ENCODE measurements at places on chromosomes 5 and 9.

DNA sequence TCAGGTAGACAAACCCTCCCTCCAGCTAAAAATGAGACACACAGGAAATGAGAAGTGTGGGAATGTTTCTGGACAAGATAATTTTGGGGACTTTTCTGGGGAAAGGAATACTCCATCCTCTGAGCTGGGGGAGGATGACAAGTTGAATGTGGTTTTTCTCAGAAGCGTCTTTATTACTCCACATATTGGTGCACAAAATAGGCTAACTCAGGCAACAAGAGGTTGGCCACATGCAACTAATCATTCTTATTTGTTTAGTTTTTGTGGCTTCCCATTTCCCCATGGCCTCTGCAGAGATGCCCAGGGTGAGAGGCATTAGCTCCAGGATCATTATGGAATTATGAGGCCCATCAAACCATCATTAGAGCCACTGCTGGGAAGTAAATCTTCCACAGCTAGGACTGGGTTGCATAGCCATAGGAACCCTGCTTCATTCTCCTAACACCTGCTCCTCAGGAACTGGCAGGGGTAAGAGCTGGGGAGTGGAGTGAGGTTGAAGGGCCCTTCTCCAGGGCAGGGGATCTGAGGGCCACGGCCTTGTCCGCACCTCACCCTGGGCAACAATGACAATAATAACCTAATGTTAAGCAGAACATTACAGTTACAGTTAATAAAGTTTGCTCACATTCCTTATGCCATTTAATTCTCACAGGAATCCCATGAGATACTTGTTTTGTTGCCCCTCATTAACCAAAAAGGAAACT lies 9.3 kb upstream of the SIL1 start:
- DNase-seq = no peak

- DNase-seq = no peak
Measured at GRCh38 chr5:150632305-150633160, 7.9 kb upstream of the SYNPO start.

DNA sequence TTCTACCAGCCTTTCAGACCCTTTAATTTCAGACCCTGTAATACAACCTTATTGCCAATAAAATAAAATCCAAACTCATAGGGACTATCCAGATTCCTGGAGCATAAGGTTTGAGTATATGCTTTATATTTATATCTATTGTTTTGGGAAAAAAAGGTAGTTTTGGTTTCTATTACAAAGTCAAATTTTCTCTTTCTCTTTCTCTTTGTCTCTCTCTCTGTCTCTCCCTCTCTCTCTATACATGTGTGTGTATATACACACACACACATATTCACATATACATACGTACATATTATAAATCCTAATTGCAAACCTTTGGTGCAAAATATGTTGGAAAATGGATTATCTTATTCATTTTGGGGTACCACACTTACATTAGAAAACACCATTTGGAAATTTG lies 39.0 kb downstream of the TMEM232 start:
- DNase-seq = no peak

GRCh38 chr5:65021527-65022226 lies 252.9 kb downstream of the CWC27 start:
- no peak for DNase-seq

- no peak for DNase-seq
Measured at GRCh38 chr5:140341591-140341990, 4.8 kb downstream of the HBEGF start.

- DNase-seq = peak; percentile 31
Measured at GRCh38 chr5:91419571-91420537, 36.7 kb upstream of the ARRDC3 start.

GRCh38 chr5:154191467-154192261 lies 1.1 kb downstream of the GALNT10 start:
- no peak for DNase-seq

GRCh38 chr5:67195406-67196275 lies 958 bp downstream of the CD180 start:
- no peak for DNase-seq

DNA sequence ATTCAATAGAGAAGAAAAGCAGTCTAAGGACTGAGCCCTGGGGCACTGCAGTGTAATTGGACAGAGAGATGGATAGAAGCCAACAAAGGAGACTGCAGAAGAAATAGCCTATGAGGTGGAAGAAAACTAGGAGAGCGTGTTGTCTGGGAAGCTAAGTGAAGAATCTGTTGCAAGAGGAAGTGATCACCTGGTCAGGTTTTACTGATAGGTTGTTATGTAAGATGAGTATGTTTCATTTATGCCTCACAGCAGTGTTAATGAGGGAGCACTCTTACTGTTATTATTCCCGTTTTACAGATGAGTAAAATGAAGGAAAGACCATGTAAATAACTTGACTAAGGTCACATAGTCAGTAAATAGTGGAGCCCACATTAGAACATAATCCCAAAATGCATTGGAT lies 80.0 kb upstream of the GRHPR start:
- DNase-seq = no peak

DNA sequence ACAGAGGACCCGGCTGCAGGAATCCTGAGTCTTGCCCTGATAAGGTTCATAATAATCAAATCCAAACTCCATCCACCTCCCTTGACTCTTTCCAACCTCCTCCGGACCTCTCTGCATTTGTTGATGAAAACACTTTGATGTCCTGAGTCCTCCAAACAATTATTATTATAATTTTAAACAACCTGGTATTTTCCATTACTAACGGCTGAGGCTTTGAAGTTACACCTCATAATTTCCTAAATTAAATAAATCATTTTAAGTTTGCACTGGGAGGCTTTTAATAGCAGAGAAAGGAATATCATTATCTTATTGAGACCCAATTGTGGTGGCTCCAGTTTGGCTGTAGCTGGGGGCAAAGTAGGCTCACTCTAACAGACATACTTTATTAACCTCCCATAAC lies 9.5 kb downstream of the MSX2 start:
- no peak for DNase-seq

GRCh38 chr9:16553869-16554540 lies 316.5 kb downstream of the BNC2 start:
- DNase-seq = no peak

DNA sequence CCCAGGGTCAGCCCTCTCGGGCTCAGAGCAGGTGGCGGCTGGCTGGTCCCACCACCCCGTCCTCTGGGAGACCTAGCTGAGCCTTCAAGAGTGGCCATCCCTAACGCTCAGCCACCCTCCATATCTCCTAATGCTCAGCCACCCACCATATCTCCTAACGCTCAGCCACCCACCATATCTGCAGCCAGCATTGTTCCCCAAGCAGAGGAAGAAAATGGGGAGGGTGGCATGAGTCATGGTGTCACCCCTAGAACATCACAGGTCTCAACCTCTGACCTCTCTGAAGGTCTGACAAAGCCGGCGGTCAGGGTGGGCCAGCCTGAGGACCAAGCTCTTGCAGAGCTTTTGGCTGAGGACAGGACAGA lies 14.7 kb downstream of the LHX3 start:
- no peak for DNase-seq

DNA sequence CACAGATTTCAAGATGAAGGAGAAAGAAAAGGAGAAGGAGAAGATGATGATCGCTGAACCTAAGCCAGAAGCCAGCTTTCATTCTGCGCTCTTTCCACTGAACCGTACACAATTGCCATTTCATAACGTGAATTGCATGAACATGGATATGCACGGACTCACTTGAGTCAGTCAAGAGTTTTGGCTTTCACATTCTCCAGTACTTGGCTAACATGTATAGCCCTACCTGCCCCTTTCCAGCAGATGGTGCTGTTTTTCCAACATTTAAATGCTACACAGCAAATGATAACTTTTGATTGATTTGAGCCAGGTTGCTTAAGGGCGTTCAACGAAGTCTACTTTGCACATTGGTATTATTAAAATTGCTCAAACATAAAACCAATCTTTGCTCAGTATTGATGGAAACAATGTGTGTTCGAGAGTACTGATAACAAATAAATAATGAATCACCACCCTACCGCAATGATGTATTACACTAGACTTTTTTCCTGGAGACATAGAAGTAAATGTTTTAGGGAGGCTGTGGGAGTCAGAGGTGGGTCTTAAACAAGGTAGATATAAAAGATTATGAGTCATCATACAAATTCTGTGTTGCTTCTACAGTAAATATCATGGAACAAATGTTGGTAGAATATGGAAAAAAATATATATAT lies 196.4 kb downstream of the TRPM3 start:
- no peak for DNase-seq

- DNase-seq = no peak
Measured at GRCh38 chr9:116566677-116567488, 120.2 kb upstream of the TRIM32 start.

DNA sequence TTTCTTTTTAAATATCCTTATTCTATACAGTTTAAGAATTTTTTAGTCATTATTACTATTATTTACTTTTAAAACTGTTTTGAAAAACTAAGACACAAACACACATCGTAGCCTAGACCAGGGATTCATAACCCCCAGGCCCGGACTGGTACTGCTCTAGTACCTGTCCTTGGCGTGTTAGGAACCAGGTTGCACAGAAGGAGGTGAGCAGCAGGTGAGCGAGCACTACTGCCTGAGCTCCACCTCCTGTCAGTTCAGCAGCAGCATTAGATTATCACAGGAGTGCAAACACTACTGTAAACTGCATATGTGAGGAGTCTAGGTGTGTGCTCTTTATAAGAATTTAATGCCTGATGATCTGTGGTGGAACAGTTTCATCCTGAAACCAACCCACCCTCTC lies 357.0 kb downstream of the PTPRD start:
- DNase-seq = no peak

DNA sequence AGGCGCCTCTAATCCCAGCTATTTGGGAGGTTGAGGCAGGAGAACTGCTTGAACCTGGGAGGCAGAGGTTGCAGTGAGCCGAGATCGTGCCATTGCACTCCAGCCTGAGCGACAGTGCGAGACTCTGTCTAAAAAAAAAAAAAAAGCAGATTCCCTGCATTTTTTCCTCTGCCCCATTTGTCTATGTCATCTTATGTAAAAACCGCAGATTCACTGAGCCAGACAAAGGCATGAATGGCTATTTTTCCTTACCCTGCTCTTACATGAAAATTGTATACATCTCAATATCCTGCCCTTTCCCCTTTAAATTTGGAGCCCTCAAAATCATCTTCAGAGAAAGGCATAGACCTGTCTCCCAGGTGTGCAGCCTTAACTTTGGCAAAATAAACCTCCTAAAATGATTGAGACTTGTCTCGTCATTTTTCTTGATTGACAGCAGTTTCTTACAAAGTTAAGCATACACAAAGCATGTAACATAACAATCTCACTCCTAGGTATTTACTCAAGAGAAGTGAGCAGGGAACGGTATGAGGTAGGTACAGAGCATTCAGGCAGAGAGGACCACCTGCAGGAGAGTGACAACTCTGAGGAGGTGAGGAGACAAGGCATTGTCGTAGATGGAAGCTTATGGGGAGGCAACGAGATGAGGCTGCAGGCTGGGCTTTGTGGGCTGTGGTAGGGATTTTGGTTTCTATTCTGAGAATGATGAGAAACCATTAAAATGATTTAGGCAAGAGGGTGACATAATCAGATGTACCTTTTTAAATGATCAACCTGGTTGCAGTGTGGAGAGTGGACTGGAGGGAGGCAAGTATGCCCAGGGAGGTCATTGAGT lies 65.7 kb upstream of the IL6ST start:
- DNase-seq = no peak

- DNase-seq = no peak
Measured at GRCh38 chr5:179160584-179160983, 100.4 kb downstream of the ZNF354C start.

DNA sequence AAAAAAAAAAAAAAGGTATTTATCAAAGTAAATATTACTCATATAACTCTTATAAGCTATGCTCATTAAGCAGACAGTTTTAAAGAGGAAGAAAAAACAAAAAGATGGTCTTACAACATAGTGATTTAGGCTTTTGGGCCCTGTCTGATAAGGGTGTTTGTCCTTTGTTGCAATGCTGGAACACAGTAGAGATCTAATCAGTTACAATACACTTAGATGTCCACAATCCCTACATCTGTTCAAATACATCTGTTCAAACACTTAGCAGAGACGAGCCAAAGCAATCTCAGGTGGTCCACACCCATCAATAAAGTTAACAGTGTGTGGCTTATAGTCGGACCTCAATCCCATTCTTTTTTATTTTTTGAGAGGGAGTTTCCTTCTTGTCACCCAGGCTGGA lies 11.0 kb downstream of the PRXL2C start:
- no peak for DNase-seq

- DNase-seq = no peak
Measured at GRCh38 chr5:147073098-147073497, 161.7 kb upstream of the STK32A start.

- DNase-seq = no peak
Measured at GRCh38 chr9:16337322-16338029, 533.0 kb downstream of the BNC2 start.

- DNase-seq = no peak
Measured at GRCh38 chr5:133130387-133131118, 78.7 kb downstream of the HSPA4 start.

DNA sequence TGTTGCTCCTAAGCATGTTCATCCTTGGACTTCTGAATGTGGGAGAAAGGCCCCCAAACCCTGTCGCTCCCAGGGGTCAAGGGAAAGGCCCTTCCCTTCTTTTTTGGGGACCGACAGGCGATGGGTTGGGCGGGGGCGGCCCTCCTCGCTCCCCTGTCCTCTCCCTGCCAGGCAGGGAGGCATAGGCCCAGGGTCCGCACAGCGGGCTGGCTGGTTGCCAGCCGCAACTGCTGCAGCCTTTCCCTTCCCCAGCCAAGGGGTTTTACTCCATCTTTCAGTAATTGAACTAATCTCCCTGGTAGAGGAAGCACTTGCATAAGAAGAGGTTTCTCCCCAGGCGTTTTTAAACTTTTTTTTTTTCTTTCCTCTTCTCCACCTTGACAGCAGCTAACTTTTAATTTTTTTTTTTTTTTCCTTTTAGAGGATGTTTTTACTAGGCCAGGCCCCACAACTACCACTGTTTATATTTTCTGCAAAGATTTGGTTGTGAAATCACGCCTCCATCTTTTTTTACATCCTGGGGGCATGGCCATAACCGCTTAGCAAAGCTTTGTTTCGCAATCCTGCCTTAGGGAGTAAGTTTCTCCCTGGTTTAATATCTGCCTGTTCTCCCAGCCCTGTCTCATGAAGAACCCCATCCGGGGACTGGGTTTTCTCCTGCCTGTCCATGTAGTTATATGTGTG lies 216.9 kb upstream of the ZNF608 start:
- no peak for DNase-seq

- DNase-seq = no peak
Measured at GRCh38 chr5:172487671-172488070, 33.3 kb upstream of the SH3PXD2B start.

DNA sequence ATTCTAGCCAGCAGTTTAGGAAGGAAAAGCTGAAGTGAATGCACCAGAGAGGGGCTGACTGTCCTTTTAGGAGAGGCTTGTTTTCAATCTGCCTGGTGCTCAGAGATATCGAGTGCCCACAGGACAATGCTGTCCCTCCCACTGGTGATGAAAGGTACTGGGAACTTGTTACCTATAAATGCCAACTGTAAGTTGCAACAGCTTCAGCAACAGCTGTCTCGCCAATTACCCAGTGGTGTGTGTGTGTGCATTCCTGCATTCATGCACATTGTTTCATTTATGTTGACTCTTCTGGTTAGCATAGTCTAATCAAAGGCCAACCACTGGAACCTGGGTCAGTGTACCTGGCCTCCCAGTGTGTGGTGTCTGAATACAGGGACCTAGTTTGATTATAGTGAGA lies 161.1 kb downstream of the CSNK1G3 start:
- DNase-seq = peak; percentile 3

Data from mucosa of descending colon (tissue), 3 donors.